Activated T-cell treated with anti-CD3 and anti-CD28 coated beads, Interleukin-2, amount 50 U/mL, for 72 hours (primary cell): ENCODE measurements at places on chromosomes 12 and 14. TPM values are rescaled to one million over a fixed set of nuclear protein-coding genes. Genes with fewer than 3 reads are reported as not detected.

The INSM2 gene
- not detected for total RNA-seq

The OR6C68 gene
- total RNA-seq, result not detected

The GCN1 gene
- 106 TPM for total RNA-seq

The DAO gene
- not detected for total RNA-seq

The GALNT9 gene
- total RNA-seq, result 0.53 TPM
